ENCODE measurements at places on chromosomes 4 and X.

DNA sequence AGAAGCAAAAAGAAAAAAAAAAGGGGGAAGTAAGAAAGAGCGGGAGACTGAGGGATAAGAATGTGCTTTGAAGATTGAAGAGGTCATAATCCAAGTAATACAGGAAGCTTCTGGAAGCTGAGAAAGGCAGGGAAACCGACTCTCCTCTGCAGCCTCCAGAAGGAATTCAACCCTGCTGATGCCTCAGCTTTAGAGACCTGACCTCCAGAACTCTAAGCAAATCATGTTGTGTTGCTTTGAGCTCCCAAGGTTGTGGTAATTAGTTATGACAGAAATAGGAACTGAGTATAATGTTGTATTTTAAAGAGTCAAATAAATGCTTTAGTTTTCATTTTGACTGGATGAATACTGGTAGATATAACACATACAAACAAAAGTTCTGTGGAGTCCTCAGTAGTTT is 48.0 kb upstream of the FAT1 start:
- DNase-seq: no peak

DNA sequence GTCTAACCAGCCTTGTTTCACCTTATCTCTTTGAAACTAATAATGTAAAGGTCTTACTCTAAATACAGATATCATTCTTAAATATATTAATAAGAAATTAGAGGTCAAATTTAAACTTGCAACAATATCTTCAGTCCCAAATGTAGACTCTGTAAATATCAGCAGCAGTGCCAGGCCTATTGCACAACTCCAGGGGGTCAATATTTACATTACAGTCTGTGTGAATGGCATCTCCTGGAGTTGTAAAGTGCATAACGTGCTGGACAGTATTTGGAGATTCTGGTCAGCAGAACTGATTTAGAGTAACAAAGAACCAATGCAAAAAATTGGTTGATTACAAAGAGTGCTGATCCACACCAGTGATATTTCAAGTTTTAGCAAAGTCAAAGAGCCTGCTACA is 1225.9 kb downstream of the PCDH19 start:
- no peak for DNase-seq

DNA sequence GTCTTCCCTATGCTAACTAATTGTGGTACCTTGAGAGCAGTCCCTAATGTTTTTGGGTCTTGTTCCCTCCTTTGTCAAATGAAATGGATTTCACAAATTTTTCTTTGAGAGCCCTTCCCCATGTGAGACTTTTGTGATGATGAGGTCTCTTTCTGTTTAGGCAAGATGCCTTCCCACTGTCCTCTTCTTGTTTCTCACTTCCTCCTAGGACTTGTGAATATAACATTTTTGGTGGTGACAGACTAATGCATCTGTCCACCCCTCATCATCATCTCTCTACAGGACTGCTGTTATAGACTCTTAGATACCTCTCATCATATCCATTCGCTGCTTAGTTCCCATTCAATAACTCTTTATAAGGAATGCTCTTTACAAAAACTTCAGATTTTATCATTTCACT is 8.7 kb upstream of the ANK2 start:
- no peak for DNase-seq

- DNase-seq: no peak
These were observed 1.0 kb downstream of the SLITRK4 start for GRCh38 chrX:143634663-143635455.
